Left kidney (tissue), 8 donors: ENCODE measurements at places on chromosomes 3 and 15. TPM values are rescaled to one million over a fixed set of nuclear protein-coding genes. Genes with fewer than 3 reads are reported as not detected.

DNA sequence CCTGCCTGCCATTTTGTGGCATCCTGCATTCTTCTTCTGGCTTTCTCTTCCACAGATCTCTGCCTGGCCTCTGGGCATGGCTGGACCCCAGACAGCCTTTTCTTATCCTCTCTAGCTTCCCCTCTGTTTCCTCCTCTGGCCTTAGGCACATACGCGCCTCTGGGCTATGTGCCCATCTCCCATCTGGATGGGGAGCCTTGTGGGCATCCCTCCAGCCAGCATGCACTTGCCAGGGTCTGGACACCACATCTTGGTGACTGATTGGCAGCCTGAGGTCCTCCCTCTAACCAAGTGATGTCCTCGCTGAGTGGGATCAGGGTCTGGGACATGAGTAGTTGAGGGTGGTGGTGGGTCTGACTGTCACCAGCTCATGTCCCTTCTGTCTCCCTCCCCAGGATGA is 12.8 kb downstream of the PLEKHO2 start:
- no peak for DNase-seq

DNA sequence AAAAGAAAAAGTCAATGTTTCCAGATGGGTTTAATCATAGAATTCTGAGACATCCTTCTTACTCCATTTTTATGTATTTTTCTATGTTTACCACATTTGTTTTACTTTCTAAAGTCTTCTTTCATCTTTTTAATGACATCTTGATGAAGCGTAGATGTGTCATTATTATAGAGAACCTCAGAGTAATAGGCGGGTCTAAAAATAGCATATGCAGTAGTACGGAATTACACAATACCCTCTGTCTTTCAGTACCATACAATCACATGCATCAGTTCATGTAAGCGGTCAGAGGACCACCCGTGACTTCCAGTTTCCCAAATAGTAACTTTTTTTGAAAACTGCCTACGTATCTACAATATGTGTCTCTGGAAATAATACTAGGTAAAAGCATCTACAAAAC is 224.0 kb downstream of the PLOD2 start:
- DNase-seq: no peak

DNA sequence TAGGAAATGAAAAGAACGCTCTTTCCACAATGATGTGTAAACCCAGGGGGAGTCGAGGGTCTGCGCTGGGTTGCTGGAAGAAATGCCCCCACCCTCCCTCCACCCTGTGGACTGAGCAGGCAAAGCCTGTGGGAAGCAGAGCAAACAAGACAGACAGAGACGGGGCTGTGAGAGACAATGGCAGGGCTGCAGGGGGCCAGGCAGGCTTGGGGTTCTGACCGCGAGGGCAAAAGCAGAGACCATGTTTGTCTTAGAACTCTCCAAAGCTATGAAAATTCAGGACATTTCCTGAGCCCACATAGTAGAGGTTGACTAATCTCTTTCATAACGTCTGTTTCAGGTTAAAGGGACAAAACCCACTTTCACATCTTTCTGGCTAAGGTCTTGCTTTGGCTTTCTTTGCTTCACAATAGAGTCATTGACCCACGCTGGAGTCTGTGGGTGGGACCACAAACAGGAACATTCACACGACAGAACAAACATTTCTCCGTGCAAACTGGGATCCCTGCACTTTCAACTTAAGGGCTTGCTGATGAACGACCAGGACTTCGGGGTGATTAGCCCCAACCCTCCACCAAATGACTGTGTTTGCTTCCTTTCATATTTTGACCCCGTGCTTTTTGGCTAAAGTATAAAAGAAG is 156.0 kb upstream of the TPM1 start:
- DNase-seq: no peak

- no peak for DNase-seq
Measured at GRCh38 chr3:175911937-175912336, 1052.8 kb downstream of the NAALADL2 start.

- no peak for DNase-seq
Measured at GRCh38 chr3:143160437-143160836, 40.9 kb downstream of the CHST2 start.

DNA sequence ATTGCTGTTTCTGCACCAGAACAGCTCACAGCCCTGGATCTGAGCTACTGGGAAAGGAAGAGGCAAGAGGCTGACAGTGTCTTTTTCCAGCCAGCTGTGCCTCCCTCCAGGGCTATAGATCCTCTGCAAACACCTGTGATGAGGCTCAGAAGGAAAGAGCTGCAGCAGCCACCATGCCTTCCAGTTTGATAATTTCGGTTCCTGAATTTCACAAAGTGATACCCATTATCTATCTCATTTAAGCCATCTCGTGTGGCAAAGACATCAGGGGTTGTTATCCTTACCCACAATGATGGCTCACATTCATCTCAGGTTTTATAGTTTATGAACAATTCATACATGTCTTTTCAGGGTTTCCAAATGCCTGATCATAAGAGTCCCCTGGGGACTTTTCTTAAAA is 1.8 kb upstream of the LARP6 start:
- no peak for DNase-seq

DNA sequence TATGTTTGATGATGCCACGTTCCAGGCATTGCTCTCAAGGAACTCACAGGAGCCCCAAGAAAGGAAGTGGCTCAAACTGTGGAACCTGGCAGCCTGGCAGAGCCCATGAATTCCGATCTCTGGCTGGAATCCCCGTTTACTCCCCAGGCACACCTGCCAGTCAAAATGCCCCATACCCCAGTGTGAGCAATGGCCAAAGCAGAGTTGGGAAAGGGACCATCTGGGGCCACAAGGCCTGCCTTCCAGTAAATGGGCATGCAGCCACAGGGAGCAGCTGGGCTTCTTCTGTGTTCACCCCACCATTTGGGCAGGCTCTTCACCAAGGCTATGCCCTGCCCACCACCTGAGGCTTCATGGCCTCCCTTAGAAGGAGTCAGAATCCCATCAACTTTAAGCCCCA is 257.0 kb upstream of the GOLGA6L4 start:
- DNase-seq: no peak

DNA sequence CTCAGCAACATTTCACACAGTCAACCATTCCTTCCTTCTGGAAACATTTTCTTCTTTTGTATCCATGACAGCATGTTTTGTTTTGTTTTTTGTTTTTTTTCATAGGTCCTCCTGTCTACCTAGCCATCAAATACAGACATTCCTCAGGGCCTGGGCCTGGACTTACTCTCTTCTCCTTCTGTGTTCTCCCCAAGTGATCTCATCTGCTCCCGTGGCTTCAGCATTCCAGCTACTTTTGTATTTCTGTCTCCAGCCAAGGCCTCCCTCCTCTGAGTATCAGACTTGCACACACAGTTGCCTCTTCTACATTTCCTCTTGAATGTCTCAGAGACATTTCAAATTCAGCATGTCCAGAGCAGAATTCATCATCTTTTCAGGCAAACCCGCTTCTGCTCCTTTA is 82.4 kb downstream of the HCN4 start:
- no peak for DNase-seq

DNA sequence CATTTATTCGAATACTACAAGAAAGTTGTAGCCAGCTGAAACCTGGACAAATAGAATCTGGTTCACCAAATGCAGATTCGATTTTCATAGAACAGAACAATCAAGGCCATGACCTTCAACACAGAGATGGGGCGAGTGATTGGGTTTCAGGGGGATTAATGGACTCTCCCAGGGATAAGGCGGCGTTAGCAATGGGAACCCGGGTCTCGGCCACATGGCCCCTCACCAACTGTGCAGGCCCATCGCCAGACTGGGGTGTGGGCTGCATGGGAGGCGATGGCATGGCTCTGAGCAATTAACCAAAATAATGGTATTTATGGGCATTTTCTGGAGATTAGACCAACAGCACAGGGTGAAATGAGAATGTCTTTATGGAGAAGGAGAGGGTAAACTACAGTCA is 34.2 kb downstream of the VGLL4 start:
- no peak for DNase-seq

DNA sequence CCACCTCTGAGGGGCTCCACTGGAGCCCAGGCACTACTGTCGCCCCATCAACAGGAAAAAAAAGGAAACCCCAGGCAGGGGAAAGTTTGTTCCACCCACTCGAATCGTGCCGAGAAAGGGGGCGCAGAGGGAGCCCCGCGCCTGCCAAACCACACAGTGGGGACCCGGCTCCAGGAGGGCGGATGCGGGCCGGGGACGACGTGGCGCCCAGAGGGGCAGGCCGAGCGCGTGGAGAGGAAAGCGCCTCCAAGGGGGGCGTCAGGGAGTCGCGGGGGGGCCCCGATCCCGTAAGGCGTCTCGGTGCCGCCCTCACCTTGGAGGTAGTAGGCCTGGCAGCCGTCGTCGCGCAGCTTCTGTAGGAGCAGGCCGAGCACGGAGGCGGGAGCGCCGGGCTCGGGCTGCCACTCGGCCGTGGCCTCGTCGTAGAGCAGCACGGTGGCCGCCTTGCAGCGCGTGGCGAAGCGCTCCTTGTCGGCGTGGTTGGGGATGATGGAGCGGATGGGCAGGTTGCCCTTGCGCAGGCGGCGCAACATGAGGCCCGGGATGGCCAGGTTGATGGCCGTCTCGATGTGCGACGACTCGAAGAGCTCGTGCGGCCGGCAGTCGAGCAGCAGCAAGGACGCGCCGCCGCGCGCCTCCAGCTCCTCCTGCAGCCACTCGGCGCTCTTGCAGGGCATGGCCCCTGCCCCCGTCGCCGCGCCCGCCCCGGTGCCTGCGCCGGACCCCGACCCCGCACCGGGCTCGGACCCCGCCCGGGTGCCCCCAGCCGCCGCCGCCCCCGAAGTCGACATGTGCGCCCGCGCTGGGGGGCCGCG is 627 bp downstream of the DUSP7 start:
- no peak for DNase-seq

Gene HTR3D
- polyA plus RNA-seq: not detected

Gene RARB
- 50.7 TPM for polyA plus RNA-seq

Gene TEX55
- not detected for polyA plus RNA-seq

Gene CPA3
- 0.48 TPM for polyA plus RNA-seq

Gene TM4SF1
- 55.5 TPM for polyA plus RNA-seq

Gene ASB14
- 1.4 TPM for polyA plus RNA-seq
